ENCODE measurements at places on chromosomes 5 and 9.

DNA sequence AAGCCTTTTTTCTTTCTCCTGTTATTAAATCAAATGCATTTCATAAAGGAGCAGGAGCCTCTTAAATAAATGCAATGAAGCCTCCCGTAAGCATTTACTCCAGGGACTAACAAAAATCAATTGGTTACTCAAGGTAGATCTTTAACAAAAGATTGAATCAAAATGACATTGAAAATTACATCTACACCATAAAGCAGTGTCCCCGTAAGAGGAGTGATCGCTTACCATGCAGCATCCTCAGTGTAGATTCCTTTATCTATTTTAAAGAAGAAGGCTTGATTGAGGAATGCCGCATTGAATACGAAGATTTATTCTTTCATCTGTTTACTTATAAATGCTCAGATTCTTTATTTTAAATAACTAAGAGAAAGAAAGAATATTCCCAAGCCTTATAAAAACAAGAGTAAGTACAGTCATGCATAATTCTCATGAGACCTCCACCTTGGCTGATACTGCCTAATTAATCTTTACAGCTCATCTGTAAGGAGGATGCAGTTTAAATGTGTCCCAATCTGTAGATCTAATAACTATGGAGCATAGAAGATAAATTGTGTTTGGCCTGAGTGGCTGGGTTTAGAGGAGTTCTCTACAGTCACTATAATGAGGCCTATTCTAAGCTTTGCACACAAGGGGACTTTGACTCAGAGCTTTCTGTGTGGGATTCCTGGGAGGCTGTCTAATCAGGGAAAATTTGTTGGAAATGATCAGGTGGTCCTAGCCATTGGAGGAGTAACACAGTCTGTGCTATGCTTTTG, 55.1 kb downstream of the PLPPR1 start:
- DNase-seq = no peak

DNA sequence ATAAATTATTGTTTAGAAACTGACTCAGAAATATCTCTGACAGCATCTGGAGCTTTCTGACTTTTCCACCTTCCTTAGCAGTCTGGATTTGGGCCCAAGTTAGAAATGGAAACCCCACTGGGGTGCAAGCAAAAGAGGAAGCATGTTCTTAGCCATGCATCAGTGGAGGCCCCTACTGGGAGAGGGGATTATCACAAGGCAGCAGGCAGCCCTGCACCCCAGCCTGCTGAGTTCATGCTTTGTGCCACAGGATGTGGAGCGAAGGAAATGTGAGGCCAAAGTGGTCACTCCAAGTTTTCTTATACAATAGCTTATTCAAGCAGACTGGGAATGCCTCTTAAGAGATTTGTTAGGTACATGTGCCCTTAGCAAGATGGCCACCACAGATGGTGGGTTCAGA, 146.5 kb upstream of the TLX3 start:
- DNase-seq = no peak

DNA sequence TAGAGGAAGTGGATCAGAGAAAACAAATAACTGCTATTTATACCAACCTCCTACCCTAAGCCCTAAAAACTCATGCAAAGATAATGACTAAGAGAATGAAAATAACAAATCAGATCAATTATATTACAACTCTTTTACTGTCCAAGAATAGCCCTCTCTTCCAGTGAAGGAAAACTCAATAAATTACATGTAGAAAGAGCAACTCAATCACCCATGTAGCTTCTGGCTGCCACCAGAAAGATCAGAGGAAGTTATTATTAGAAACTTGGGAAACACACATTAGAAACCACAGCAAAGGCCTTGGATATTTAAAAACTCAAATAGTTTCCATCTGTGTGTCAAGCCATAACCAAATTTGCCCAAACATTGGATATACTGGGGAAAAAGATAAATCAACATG, 134.0 kb upstream of the TARS1 start:
- DNase-seq = no peak

GRCh38 chr9:89543111-89543510, 45.2 kb upstream of the SEMA4D start:
- DNase-seq = no peak

DNA sequence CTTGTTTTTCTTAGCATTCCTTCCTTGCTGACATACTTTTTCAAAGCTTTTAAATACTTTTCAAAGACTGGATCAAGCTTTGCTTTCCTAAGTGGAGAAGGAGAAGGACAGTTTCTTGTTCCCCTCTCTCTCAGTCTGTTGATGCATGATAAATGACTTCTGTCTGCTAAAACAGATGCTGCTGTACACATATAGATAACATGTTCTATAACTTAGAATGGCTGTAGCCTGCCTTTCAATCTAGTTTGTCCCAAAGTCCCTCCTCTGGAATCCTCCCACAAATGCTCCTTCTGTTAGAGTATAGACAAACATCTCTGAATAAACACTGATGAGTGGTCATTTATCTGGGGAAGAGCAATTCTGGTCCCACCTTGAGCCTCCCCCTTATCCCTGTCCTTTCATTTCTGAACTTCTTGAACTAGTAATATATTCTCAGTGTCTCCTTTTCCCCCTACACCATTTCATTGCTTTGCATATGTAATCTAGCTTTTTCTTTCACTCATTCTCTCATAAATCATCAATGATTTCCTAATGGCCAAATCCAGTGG, 5.4 kb upstream of the HEMGN start:
- DNase-seq = no peak

- no peak for DNase-seq
These were observed 180.5 kb upstream of the CLINT1 start for GRCh38 chr5:158039441-158039840.

DNA sequence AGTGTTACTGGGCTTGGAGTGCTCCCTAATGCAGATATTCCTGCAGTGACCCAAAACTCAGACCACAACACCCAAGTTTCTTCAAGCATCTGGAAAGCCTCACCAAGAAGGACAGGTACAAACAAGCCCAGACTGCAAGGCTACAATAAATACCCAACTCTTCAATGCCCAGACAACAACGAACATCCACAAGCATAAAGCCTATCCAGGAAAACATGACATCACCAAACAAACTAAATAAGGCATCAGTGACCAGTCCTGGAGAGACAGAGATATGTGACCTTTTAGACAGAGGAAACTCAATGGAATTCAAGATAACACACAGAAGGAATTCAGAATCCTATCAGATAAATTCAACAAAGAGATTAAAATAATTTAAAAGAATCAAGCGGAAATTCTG, 605.6 kb downstream of the PDE4D start:
- no peak for DNase-seq

- no peak for DNase-seq
These were observed 23.9 kb downstream of the IRF1 start for GRCh38 chr5:132466433-132467286.

GRCh38 chr5:114296191-114296590, 65.7 kb upstream of the KCNN2 start:
- no peak for DNase-seq

DNA sequence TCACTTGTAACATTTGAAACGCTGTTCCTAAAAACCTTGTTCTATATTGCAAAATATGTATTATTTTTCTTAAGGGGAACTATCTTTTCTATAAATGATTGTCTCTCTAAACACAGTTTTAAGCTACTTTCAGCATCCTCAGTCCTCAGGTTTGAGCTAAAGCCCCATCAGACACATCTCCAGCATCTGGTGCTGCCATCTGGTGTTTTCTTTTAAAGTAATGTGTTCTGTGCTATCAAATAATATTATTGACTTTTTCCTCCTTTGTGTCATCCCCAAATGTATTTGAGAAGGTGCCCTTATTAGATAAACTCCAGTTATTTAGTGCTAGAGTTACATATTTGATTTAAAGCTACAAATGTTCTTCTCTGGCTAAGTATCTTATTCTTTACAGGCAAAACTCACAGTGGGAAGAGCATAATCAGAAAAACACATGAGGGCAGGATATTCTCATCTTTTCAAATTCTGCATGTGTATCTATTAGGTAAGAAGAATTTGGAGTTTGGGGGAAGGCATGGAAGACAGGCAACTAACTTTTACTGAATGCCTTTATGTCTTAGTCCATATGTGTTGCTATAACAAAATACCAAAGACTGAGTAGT, 27.5 kb downstream of the ZNF474 start:
- DNase-seq = no peak

DNA sequence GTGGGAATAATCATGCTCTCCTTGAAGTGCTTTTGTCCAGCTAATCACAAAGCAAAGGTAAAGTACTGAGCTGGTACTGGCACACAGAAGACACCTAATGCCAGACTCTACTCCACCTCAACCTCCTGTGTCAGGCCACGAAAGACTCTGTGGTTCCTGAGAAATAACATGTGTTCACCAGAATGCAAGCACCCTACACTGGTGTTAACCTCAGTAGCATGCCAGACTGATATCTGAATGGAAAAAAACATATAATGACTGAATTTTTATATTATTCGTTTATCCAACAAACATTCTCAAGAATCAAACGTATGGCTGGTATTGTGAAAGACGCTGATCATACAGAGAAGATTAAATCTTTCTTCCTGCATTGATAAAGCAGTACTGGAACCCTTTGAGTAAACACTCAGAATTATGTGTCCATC, 97.1 kb upstream of the IFNE start:
- DNase-seq = no peak

DNA sequence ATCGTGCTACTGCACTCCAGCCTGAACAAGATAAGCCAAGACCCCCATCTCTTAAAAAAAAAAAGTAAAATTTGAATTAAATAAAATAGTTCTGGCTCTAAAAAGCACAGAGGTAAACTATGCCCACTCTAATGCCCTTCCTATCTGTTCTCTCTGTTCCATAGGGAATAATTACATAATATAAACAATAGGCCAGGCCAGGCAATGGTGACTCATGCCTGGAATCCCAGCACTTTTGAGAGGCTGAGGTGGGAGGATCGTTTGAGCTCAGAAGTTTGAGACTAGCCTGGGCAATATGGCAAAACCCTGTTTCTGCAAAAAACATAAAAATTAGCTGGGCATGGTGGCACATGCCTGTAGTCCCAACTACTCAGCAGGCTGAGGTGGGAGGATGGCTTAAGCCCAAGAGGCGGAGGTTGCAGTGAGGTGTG, 47.4 kb downstream of the MYO10 start:
- DNase-seq = no peak

DNA sequence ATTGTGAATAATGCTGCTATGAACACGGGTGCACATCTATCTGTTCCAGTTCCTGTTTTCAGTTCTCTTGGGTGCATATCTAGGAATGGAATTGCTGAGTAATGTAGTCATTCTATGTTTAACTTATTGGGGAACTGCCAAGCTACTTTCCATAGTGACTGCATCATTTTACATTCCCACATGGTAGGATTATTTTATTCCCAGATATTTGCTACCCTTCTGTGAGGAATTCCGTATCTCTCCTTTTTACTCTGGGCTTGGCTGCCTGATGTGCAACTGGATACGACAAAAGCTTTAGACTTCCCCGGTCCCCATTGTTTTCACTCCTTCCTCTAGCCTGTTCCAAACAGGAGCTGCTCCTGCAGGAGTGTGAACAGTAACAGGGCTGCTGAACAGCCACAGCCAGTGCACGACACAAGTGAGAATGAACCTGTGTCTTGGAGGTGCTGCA, 7.2 kb downstream of the TAS2R1 start:
- no peak for DNase-seq

GRCh38 chr9:73104342-73104741, 47.3 kb upstream of the ANXA1 start:
- DNase-seq = no peak

DNA sequence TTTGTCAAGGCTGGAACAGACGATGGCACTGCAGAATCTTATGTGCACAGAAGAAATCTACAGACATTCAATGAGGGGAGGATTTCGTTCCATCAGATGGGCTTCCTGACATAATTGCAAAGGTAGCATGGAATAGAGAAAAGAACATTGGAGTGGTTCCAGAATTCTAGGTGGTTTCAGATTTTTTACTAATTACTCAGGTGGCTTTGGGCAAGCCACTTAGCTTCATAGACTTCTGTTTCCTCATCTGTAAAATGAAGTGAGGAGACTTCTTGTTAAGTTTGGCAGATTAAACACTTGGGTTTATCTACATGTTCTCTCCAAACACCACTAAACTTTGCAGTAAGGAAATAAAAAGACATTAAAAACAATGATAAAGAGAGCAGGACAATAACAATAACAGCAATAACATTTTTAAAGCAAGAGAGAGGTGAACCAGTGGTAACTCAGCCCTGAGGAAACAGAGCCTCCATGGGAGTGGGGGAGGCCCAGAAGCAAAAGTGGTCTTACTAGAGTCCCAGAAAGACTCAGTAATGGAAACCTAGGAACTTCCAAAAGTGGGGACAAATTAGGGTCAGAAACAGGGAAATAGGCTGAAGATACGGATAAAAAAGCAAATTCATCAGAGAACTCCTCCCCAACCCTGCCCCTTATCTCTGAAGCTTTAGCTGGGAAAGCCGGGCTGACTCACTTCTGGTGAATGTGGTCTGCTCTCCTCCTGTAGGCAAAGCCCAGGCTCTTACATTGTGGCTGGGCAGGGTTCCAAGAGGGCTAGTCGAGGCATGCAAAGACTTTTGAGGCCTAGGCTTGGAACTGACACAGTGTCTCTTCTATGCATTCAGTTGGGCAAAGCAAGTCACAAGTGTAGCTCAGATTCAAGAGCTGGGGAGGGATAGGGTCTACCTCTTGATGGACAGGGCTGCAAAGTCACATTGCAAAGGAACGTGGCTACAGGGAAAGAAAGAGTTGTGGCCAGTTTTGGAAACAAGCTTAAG, 11.8 kb upstream of the ACTBL2 start:
- no peak for DNase-seq

GRCh38 chr9:17319864-17320263, 185.0 kb downstream of the CNTLN start:
- no peak for DNase-seq

DNA sequence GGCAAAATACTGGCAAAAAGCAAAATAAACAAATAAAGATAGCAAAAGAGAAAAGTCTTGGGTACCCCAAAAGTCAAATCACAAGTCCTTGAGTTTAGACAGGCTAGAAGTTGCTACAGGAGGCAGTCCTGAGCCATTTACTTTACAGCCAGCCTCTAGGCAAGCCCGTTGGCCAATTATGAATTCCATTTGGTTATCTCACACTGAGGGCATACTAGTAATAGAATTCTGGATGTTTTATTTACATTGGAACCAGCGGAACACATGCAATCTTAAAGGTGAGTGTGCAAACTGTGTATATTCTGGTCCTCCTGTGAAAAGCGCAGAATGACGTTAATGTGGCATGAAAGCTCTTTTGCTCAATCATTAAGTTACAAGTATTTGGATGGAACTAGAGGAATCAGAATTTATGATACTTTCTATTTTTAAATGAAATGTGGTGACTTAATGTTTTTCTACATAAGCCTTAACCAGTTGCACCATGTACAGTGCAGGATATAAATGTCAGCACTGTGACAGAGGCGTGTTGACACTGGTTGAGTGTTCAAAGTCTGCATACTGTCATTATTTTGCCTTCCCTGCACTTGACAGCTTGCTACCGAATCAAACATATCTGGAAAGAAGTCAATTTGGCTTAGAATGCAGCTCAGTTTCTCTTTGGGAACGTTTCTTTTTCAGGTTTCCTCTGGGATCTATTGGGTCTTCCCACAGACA, 7.9 kb downstream of the GDNF start:
- no peak for DNase-seq

All from stimulated activated CD8-positive, alpha-beta memory T cell treated with anti-CD3 and anti-CD28 coated beads, Interleukin-4, amount 100 ng/mL, for 1 hour (primary cell).